NCI-H2171 (cell line): ENCODE measurements at places on chromosomes 1 and 21.

DNA sequence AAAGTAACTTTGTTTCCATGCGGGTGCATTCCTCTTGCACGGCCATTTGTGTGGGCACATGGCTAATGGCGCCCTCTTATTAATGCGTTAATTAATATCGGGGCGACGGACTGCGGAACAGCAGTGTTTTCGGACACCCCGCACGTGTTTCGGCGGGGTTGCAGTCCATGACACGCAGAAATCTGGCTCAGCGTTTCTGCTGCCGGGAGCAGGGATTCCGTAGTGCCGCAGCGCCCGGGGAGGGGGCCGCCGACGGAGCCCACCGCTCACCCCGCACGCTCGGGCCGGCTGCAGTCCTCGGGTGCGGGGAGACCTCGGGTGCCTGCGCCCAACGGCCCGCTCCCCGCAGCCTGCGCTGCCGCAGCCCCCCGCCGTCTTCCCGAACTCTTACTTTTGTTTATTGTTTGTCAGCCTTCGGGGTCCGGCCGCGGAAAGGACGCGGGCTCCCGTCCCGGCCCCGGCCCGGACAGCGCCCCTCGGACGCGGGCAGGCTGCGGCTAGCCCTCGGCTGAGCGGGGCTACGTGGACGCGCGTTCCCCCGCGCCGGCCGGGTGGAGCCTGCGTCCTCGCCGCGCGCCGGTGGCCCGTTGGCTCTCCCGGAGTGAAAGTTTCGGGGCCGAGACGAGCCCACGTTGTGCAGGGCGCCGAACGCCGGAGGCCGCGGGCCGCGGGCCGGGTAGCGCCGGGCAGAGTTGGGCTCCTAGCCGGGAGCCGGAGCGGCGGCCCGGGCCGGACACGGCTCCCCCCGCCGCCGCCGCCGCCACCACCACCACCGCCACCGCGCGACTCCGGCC lies 849 bp downstream of the NFIA start:
- DNase-seq: peak; percentile 9

DNA sequence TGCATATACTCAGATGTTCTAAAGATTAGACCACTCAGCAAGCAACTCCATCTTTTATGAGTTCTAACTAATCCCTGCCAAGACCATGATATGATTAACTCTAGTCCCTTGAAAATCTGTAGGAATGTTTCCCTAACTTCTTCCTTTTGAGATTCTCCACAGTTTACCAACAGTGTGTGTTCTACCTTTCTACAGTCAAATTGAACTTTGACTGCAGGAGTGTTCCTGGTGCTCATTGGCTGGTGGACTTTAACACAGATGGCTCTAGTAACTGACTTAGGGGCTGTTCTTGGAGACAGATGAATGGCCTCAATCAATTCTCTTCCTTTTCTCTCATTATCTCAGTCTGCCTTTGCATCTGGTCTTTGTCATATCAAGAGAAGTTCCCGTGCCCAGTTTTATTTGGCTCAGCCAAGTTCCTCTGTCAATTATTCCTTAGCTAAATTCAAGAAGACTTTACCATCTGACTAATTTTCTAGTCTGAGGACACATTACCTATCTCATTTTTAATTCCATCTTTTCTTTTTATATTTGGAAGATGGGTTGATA lies 643.9 kb upstream of the CAMK1G start:
- no peak for DNase-seq

- no peak for DNase-seq
Observed at GRCh38 chr21:45511661-45512431, 30.4 kb downstream of the SLC19A1 start.

- DNase-seq: no peak
Observed at GRCh38 chr21:35102488-35103371, 53.6 kb upstream of the RUNX1 start.

GRCh38 chr1:70993798-70994197 lies 53.8 kb downstream of the PTGER3 start:
- DNase-seq: no peak
